ENCODE measurements at places on chromosomes 13 and 19.

DNA sequence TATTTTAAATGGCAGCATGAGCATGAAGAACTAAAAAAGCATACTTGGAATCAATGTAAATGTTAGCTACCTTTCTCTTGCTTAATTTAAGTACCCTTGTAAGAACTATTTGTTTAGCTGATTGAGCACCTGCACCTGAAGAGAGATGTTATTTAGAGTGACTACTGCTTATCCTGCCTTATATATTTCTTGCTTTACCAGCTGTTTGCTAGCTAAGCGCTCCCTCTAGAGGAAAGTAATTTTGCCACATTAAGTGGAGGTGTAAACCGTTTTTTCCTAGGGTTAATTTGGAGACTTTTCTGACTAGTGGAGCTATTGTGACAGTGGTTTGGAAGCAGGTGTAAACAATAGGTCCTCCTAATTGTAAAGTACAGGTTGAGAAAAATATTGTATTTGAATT, 19.4 kb upstream of the PSG2 start:
- no peak for DNase-seq

- no peak for DNase-seq
Observed at GRCh38 chr13:99982036-99982730, 599 bp downstream of the ZIC2 start.

- DNase-seq: no peak
Observed at GRCh38 chr13:49867834-49868233, 68.3 kb downstream of the SPRYD7 start.

DNA sequence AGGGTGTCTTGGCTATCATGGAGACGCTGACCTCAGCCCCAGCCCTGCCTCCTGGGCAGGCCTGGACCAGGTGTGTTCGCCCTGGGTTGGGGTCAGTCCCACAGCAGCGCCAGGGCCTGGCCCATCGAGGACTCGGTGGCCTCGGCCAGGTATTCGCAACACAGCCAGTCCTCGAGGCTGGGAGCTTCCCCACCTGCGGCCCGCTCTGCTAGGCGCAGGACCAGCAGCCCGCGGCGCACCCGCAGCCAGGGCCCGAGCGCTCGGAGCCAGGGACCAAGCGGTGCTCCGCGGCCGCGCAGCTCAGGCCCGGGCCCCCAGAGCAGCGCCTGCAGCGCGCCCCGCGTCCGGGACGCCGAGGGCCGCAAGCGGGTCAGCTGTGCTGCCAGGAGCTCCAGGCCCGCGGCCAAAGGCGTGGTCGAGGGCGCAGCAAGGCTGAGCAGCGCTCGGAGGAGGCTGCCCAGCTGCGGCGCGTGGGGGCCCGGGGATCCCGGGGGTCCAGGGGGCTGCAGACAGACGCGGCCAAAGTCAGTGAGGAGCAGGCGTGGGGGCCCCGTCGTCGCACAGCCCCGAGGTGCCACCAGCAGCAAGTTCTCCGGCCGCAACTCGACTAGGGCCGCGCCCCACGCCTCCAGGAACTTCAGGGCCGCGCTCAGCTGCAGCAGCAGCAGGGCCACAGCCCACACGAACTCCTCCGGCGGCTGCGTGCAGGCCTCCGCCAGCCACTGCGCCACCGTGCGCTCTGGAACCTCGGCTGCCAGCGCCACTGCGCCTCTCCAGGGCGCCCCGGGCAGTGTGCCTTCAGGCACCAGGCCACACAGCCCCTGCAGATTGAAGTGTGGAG, 6.2 kb downstream of the PEAK3 start:
- DNase-seq: no peak

DNA sequence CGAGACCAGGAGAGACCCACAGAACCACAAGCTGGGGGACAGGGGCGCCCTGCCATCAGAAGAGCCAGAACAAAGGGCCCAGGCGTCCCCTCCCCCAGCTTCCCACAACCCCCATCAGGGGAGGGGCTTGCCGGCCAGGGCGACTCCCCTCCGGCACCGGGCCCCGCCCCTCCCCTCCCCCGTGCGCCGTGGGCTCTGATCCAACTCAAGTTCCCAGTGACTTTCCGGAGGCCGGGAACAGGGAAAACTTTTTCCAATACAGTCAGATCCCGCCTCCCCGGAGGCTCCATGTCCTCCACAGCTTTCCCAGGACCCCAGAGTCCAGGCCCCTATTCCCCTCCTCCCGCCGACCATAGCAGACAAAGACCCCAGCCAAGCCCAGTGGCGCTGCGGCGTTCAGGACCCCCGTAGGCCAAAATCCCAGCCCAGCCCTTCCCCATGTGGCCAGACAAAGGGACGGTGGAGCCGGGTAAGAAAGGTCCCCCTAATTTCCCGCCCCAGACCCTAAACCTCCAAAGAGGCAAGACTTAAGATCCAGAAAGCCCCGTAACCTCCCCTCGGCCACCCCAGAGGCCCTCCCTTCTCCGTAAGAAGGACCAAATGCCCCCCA, 673 bp downstream of the TEAD2 start:
- peak; percentile 18 for DNase-seq

DNA sequence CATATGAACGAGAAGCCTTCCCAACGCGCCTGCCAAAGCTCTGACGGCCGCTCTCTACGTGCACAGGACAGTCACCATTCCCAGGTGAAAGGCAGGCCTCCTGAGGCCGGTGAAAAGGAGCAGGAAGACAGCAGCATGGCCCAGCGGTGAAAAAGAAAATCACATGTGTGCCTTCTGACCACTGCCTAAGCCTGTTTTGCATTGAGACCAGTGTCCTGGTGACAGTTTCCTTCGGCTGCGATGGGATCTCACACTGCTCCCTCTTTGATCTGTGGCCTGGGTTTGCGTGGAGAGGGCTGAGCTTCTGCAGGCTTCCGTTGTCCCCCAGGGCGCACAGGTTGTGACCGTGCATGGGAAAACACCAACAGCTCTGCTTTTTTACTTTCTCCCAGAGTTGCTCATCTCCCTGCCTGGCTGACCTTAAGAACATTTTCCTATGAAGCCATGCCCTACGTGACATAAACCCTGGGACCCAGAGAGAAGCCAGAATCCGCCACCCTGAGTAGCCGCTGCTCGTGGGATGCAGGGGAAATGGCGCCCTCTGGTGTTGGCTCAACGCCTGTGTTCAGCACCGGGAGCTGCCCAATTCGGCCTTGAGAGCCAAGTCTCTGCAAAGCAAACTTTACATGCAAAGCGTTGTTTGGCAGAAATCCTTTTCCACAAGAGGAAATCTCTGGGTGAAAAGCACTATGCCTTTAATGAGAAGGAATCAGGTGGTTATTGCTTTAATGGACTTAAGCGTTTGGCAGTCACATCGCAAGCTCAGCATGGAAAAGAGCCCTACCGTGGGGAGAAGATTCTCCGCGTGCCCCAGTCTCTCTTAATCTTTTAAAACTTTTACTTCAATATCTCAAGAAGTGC, 112.2 kb upstream of the GPR12 start:
- peak; percentile 83 for DNase-seq

DNA sequence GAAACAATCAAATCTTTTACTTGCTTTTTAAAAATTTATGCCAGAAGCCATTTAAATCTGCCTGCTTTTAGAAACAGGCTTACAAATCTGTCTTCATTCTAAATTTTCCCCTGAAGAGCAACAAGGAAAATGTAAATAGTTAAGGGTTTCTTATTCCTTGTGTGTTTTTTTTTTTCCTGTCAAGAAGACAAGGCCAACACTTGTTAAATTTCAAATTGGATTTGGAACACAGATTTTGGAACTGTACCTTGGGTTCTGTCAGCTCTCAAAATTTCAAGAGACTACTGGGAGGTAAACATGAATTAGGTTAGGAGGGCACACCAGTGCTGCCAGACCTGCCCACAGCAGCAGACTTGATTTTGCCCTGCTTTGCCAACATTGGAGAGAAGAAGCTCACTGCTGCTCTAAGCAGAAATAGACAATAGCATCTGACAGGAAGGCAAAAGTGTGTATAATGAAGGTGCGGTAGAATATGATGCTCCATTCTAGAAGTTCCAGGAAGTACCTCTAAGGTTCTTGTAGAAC, 121.7 kb downstream of the NHLRC3 start:
- DNase-seq: no peak

- peak; percentile 91 for DNase-seq
Observed at GRCh38 chr19:13731147-13731964, 33.0 kb upstream of the MRI1 start.

- no peak for DNase-seq
Observed at GRCh38 chr13:36480726-36481427, 48.6 kb downstream of the CCNA1 start.

GRCh38 chr13:35698911-35699576, 222.6 kb upstream of the MAB21L1 start:
- no peak for DNase-seq

- DNase-seq: no peak
Observed at GRCh38 chr19:18342090-18342632, 1.8 kb downstream of the PGPEP1 start.

DNA sequence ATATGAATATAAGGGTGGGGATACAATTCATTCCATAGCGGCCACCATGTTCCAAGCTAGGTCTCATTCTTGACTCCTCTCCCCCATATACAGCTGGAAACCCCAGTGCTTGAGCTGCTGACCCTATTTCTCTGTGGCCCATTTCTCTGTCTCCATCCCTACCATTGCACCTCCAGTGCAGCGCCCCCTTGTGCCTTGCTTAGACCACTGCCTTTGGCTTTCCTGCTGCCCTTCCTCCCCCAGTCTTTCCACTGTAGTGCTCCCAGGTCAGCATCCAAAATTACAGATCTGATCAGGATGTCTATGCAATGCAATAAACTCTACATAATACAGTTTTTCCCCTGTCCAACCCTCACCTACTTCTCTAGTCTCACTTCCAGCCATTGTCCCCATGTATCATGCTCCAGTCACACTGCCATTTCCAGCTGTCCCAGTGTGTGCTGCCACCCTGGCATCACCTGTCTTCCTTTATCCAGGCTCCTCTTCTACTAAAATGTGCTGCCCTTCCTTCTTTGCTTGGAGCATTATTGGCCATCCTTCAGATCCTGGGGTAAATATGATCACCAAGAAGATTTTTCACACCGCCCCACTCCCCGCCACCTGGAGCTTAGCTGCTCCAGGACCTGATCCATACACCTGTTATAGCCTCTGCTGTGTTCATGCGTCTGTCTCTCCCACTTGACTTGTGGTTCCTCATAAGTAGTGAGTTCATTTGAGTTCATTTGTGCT, 199.4 kb upstream of the IPO5 start:
- DNase-seq: no peak

DNA sequence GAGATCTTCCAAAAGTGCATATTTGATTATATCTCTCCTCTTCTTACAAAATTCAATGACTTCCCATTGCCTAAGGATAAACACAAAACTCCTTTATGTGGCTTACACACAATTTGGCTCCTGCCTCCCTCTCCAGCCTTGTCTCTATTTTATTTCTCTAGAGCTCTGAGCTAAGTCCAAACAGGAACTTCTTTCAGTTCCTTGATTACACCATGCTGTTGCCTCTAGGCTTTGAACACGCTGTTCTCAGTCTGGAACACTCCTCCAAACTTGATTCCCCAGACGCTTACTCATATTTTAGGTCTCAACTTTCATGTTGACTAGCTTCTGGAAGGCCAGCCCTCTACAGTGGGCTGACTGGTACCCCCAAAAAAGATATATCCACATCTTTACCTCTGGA, 258.5 kb downstream of the COG6 start:
- DNase-seq: no peak

- DNase-seq: no peak
Observed at GRCh38 chr13:42976066-42976465, 16.0 kb downstream of the EPSTI1 start.

DNA sequence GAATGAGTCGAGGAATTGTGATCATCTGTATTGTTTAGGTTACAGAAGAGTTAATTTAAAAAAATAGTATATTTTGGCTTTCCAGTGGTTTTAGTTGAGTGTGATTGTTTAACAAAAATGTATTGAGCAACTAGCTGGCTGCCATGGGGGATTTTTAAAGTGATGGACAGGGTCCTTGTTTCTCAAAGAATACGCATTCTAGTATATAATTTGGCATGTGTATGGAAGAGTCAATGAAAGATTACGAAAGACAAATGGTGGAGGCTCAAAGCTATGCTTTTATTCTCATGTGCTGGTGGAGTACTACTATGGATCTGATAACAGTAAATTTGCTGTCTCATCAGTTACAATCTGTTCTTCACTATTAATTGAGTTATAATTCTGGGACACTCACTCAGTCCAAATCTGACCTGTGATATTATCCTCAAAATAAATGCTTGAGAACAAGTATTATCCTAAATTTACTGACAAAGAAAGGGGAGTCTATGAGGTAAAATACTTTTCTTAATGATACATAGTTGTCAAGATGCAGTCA, 240.0 kb downstream of the GPC6 start:
- DNase-seq: no peak

DNA sequence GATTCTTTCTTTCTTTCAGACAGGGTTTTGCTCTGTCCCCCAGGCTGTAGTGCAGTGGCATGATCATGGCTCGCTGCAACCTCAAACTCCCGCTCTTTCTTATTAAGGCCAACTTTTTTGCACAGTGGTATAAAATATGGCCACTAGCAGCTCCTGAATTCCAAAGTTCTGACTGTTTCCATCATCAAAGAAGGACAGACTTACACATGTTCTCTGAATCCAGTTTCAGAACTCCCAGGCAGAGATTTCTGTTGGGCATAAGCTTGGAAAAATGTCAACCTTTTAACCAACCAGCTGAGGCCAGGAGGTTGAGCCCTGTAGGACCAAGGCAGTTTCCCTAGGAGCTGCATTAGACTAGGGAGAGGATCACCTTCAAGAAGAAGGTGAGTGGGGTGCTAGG, 184.1 kb downstream of the HS6ST3 start:
- DNase-seq: no peak

DNA sequence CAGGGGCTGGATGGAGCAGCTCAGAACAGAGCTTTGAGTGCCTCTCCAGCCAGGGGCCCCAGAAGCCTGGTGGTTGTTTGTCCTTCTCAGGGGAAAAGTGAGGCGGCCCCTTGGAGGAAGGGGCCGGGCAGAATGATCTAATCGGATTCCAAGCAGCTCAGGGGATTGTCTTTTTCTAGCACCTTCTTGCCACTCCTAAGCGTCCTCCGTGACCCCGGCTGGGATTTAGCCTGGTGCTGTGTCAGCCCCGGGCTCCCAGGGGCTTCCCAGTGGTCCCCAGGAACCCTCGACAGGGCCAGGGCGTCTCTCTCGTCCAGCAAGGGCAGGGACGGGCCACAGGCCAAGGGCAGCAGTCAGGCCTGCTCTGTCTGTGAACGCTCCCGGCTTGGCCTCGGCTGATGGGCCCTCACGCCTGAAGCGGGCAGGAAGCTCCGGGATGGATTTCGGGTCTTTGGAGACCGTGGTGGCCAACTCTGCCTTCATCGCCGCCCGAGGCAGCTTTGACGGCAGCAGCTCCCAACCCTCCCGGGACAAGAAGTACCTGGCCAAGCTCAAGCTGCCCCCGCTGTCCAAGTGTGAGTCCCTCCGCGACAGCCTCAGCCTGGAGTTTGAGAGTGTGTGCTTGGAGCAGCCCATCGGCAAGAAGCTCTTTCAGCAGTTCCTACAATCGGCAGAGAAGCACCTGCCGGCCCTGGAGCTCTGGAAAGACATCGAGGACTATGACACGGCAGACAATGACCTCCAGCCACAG, at the start of gene GRK1:
Gene GRK1, plus strand, starts transcription at position 269 of the 751 bp plus-strand sequence. Its CDS starts 168 bp downstream, at position 437.
- DNase-seq: no peak

- no peak for DNase-seq
Observed at GRCh38 chr13:67614579-67614978, 384.4 kb upstream of the PCDH9 start.

DNA sequence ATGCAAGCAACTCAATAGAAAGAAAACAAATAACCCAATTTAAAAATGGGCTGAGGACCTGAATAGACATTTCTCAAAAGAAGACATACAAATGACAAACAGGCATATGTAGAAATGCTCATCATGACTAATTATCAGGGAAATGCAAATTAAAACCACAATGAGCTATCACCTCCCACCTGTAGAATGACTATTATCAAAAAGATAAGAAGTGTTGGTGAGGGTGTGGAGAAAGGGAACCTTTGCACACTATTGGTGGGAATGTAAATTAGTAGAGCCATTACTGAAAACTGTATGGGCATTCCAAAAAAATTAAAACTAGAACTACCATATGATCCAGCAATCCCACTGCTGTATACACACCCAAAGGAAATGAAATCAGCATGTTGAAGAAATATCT, 212.2 kb downstream of the SUCLA2 start:
- DNase-seq: no peak
